ENCODE measurements at places on chromosomes 7 and 10.
A peak's percentile ranks its signal among the peaks of the same experiment; 100 is the strongest.

DNA sequence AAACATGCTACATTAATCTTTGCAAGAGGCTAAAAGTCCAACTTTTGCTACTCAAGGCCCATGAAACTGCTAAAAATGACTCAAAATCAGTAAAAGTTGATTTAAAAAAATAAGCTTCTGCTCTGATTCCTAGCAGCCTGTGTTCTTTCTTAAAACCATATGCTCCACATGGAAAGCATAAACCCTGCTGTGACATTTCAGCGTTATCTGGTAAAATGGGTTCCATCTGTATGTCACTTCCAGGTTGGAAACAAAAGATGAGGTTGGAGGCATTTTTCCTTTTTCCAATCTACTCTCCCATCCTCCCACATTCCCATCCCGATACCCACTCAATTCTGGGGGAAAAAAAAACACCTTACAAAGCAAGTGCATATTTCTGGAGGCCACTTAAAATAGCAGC is 439.5 kb downstream of the NEBL start:
- DNase-seq, result no peak

DNA sequence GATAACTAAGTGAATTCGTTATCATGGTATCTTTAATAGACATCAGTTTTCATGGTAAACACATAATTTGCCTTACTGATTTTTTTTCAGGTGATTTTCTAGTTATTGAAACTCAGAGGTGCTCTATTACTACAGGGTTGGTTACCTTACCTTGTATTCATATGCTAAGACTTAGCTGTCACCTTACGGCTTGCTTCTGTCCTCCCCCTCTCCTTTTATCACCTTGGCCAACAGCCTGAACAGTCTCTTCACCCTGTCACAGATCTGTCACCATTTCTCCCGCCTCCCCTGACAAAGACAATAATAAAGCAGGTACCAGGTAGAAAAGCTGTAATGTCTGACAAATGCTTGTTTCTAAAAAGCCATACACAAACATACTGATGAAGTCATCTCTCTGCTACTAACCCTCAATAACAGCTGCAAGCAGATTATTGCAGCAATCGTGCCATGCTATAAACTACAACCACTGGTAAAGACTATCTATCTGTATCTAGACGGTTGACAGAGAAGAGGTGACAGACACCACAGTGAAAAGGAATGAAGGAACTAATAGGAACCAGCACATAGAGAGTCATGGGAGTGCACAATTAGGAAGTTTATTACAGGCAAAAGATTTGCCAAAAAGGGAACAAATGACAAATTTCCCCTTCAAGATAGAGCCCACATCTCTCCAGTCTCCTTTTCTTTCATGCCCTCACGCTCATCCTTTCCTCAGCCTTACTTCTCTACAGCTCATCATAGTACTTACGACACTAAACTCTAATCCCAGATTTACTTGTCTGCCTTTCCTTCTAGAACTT is 57.2 kb downstream of the ARHGAP12 start:
- no peak for DNase-seq

DNA sequence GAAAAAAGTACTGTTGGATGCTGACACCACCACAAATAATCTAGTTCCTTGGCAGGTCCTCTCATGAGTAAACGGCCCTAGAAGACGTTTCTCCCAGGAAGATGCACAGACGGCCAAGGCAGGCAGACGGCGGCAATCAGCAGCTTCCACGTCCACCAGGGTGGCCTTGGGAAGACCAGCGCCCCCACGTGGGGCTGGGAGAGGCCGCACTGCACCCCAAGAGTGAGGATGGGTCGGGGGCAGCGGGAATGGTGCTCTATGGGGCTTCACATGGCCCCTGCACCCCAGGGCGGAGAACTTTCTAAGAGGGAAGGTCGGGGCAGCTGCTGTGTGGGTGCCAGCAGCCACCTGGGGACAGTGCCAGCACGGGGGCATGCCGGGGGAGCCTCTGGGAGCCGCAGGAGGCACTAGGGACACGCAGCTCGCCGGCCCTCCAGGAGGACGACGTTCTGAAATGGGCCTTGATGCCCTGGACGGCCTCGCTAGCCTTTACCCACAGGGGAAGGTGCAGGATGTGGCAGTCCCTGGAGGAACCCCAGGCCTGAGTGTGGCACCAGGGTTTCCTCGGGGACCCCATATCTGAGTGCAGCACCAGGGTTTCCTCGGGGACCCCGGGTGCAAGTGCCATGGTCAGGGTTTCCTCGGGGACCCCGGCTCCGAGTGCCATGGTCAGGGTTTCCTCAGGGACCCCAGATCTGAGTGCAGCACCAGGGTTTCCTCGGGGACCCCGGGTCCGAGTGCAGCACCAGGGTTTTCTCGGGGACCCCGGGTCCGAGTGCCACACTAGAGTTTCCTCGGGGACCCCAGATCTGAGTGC is 539.9 kb downstream of the DNAJB6 start:
- DNase-seq, result no peak

- no peak for DNase-seq
Measured at GRCh38 chr7:102389810-102390209, 6.4 kb upstream of the PRKRIP1 start.

GRCh38 chr10:77835669-77836086 is 90.9 kb downstream of the DLG5 start:
- no peak for DNase-seq

DNA sequence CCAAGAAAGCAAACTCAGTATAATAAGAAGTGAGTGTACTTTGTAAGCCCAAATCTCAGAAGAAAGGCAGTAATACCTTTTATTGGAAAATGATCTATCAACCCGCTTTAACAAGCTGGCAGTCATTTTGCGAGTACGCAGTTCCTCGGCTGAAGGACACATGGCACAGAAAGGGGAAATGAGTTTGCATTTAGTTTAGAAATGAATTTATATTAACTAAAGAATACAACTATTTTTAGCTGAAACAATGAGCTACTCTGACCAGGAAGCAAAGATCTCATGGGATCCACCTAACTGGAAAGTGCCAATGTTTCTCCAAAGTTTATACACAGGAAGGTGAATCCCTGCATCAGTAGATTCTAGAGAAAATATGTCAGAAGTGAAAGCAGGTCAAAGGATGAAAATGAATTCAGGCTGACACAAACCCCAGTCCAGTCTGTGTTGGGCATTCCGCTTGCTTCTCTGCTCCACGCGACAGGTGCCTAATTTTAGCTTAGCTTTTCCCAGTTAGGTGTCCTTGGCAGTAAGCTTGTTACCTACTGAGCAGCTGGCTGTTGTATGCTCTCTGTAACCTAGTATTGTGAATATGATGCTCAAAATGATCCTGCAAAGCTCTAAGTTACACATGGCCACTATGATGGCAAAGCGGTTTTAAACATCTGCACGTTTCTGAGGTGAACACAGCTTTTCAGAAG is 112.8 kb downstream of the LARP4B start:
- no peak for DNase-seq

GRCh38 chr7:155884225-155885166 is 72.2 kb upstream of the SHH start:
- no peak for DNase-seq

- DNase-seq, result no peak
Measured at GRCh38 chr7:22582863-22583622, 83.1 kb upstream of the STEAP1B start.

DNA sequence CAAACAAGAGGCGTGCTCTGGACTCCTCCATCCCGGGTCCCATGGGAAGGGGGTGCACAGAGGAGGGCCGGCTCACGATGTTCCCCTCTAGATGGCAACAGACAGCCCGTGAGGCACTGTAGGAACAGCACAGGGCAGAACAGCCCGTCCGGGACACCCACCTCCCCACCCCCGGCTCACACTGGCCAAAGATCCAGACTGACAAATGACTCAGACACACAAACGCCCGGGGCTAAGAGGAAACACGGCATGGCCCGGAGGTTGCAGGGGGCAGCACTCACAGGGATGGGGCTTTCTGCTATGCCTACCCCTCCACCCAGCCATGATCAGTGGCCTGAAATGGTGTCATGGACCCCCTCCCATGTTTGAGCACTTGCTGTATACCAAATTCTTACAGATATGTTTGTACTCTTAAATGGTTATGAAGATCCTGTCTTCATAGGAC is 4.9 kb upstream of the ELN start:
- DNase-seq, result no peak

- DNase-seq, result no peak
Measured at GRCh38 chr10:48517482-48517881, 87.4 kb downstream of the ARHGAP22 start.

- peak; percentile 35 for DNase-seq
Measured at GRCh38 chr7:50197549-50197948, 104.5 kb upstream of the ZPBP start.

DNA sequence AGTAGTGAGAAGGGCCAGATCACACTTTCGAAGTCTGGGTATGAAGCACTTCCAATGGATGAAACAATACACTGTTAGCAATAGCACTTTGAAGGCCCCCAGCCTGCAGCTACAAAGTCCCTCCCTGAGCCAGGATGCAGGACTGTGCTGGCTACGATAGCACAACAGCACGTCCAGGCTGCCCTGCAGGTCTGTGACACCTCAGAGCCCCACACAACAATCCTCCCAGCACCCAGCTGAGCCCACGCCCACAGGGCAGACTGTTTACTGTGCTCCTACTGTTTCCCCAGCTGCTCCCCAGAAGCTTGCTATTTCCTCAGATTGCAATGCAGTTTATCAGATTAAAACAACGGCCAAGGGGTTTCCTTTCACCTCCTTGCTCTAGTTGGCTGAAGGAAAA is 71.4 kb downstream of the HTR5A start:
- DNase-seq, result no peak

DNA sequence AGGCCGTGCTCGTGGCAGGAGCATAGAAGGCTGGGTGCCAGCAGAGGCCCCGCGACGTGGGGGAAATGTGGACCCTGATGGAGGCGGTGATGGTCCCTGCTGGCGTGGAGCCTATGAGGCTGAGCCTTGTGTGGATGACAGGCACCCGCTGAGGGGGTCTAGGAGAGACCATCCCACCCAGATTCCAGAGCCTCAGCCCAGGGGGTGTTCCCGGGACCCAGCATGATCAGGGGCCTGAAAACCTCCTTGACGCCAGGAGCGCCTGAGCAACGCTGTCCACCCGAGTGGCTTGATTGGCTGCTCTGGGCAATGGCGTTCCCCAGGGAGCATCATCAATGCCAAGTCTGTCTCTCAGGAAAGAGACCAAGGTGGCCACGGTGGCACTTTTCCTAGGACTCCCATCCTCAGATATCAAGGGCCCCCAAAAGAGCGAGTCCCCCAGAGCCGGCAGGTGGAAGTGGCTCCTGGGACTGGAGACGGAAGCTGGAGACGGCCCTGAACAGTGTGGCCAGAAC is 61.1 kb downstream of the PWWP2B start:
- no peak for DNase-seq

GRCh38 chr10:90407131-90407530 is 450.7 kb downstream of the HTR7 start:
- DNase-seq, result no peak

DNA sequence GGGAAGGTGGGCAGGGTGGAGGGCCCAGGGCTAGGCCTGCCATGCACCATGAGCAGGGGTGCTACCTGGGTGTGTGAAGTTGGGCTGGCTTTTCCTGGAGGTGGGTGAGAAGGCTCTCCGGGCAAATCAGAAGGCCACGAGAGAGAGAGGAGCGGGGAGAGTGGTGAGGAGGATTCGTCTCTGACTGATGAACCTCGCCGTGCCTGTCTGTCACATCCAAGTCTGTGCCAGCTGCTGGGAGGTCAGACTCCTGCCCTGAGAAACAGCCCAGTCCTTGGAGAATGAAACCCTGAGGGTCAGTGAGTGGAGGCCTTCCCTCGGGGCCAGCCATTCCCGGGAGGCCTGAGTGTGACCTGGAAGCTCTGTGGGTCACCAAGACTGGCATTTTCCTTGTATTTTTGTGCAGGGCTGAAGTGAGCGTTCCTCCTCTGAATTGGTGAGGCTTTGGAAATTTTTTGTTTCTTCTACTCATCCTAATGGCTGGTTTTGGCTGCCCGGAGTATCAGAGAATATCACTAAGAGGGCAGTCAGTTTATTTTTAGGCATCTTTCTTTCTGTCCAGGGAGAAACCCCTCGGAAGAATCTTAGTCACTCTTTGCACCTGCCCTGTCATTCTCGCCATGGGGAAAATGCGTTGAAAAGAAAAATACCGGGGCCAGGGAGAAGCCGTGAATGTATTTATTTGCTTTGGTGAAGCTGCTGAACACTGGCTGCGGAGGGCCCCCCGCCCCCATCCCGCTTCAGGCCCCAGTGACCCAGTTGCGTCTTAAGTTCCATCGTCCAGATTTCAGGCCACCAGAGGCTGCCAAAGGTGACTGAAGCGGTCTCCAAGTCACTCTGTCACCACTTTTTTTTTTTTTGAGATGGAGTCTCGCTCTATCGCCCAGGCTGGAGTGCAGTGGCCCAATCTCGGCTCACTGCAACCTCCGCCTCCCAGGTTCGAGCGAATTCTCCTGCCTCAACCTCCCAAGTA is 6.5 kb upstream of the AP5Z1 start:
- DNase-seq, result no peak

DNA sequence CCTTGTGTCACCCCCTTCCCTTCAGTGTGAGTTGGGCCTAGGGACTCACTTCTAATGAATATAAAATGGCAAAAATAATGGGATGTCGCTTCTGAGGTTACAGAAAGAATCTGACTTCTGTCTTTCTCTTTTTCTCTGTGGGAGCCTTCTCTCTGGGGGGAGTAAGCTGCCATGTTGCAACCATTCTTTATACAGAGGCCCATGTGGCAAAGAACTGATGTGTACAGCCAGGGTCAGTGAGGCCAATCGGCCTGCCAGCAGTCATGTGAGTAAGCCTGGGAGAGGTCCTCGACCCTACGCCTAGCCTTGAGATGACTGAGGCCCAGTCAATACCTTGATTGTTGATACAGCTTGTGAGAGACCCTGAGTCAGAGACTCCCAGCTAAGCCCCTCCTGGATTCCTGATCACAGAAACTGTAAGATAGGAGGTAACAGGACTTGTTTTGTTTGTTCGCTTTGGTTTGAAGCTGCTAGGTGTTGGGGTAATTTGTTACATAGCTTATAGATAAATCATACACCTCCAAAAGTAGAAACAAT is 1.7 kb downstream of the TCAF1 start:
- no peak for DNase-seq

DNA sequence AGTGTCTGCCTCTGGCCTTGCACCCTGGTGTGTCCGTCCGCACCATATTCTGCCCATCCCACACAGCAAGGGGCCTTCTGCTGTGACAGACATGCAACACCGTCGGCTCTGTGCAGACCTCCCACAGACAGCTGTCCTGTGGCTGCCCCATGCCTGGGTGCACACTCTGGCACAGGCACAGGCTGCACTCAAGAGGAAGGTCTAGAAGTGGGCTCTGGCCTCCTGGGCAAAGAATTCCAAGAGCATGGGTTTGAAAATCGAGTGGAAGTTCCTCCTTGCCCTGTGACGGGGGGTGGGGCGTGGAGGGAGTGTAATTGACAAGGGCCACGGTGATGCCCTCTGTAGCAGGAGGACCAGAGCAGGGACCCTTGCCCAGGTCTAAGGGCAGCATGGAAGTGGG is 4.3 kb upstream of the LOXL4 start:
- no peak for DNase-seq

GRCh38 chr7:925601-926000 is 28.9 kb downstream of the ADAP1 start:
- peak; percentile 27 for DNase-seq

GRCh38 chr10:86402283-86402941 is 35.8 kb upstream of the GRID1 start:
- DNase-seq, result no peak
